ENCODE measurements at places on chromosomes 7 and 10. TPM values are rescaled to one million over a fixed set of nuclear protein-coding genes. Genes with fewer than 3 reads are reported as not detected.

GRCh38 chr10:125124907-125125306 is 35.5 kb downstream of the CTBP2 start:
- no peak overlapping the region for H3K4me3 ChIP-seq
- peaks cover 28% of the 10 kb centered on the region for H3K4me1 ChIP-seq
- H3K36me3 ChIP-seq = no peaks in the 10 kb centered on the region
- H3K27me3 ChIP-seq = no peaks in the 10 kb centered on the region
- peak; percentile 28 for DNase-seq

DNA sequence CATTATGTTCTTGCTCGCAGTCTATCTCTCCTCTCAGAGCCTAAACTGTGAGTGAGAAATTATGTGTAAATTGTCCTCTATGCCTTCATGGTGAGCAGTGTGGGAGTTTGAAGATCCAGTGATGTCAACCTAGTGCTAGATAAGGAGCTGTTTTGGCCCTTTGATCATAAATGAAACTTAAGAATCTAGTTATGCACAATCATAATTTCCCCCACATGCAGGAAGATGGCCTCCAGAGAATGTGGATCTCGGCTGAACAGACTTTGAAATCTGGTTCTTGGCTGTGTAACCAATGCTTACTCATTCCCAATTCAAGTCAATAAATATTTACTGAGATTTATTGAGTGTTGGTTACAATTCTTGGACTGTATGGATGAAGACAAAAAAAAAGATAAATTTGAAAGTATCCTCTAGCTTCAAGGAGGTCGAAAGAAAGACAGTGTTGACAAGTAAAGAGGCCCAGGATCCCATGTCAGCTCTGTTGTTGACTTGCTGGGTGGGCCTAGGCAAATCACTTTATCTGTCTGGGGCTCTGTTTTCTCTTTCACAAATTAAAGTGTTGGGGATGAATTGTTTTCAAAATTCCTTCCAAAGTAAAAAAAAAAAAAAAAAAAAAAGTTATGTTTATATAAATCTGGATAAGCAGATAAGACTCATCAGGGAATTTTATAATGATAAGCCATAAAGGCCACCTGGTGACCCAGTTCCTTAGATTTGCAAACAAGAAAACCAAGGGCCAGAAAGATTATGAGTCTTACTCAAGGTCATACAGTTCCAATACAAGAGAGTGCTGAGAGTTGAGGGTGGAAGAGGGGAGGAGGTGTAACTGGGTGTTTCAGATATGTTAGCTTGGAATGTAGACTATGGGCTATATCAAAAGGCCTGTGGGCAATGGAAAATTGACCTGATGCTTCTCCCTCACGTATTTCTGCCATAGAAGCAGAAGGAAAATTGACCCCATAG is 969.9 kb downstream of the KCNMA1 start:
- DNase-seq = no peak
- no peak overlapping the region for H3K27ac ChIP-seq
- H3K4me3 ChIP-seq = no peak overlapping the region

GRCh38 chr10:133176546-133176945 is 16.5 kb downstream of the KNDC1 start:
- no peaks in the 10 kb centered on the region for H3K36me3 ChIP-seq
- H3K4me3 ChIP-seq = no peak overlapping the region
- DNase-seq = no peak
- no peaks in the 10 kb centered on the region for H3K27me3 ChIP-seq
- no peak overlapping the region for H3K27ac ChIP-seq

GRCh38 chr10:111142092-111142768 is 65.4 kb downstream of the ADRA2A start:
- H3K36me3 ChIP-seq = no peaks in the 10 kb centered on the region
- H3K27ac ChIP-seq = no peak overlapping the region
- H3K27me3 ChIP-seq = no peaks in the 10 kb centered on the region
- H3K4me3 ChIP-seq = no peak overlapping the region
- H3K4me1 ChIP-seq = no peaks in the 10 kb centered on the region

DNA sequence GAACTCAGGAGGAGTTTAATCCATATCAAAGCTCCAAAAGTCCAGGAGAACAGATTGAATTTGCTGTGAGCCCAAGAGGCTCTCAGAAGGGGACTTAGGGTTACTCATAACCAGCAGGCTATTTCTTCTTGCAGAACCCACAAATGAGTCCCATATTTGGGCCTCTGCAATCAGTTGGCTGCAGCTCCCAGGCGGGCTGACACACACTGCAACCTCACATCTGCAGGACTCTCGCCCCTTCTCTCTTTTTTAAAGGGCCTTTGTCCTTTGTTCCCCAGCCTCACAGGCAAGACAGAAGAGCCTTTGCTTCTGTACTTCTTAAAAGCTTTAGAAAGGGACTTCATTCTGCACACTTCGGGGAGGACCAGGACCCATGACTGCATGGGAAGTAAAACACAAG is 26.7 kb downstream of the CREB3L2 start:
- peaks cover 29% of the 10 kb centered on the region for H3K4me1 ChIP-seq
- H3K27me3 ChIP-seq = no peaks in the 10 kb centered on the region
- no peak for DNase-seq

- H3K27ac ChIP-seq = no peak overlapping the region
- no peak for DNase-seq
- H3K27me3 ChIP-seq = no peaks in the 10 kb centered on the region
- peaks cover 7% of the 10 kb centered on the region for H3K4me1 ChIP-seq
Observed at GRCh38 chr7:21358648-21359047, 69.2 kb upstream of the SP4 start.

The ATRNL1 gene
- total RNA-seq = 0.93 TPM

The SAMD9L gene
- total RNA-seq = 46.5 TPM

Data from upper lobe of right lung (tissue), 1 donor.